ENCODE measurements at places on chromosomes 16 and 17.

DNA sequence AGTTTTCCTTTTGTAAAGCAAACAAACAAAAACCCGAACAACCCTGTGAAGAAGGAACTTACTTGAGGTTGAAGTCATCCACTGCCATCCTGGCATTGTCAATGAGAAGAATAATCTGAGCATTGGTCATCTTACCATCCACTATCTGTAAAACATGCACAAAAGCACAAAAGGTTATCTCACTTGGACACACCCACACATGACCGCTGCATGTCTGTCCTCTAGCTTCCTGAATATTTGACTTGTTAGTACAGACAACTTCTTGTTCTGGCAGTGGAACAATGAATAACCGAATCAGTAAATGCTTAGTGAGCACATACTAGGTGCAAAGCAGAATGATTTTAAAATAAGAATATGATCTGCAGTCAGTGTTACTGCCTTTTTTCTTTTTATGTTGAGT lies 6.1 kb downstream of the KRT23 start:
- no peak overlapping the region for H3K4me3 ChIP-seq
- H3K36me3 ChIP-seq, result no peaks in the 10 kb centered on the region
- no peak for DNase-seq
- no peaks in the 10 kb centered on the region for H3K4me1 ChIP-seq

DNA sequence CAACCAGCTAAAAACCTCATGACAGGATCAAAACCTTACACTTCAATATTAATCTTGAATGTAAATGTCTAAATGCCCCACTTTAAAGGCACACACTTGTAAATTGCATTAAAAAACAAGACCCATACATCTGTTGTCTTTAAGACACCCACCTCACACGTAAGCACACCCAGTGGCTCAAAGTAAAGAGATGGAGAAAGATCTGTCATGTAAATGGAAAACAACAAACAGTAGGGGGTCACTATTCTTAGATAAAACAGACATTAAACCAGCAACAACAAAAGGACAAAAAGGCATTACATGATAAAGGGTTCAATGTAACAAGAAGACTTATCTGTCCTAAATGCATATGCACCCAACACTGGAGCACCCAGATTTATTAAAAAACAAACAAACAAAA lies 35.6 kb downstream of the SDR42E1 start:
- no peak for DNase-seq
- no peak overlapping the region for H3K27ac ChIP-seq
- H3K4me3 ChIP-seq, result no peak overlapping the region
- peaks cover 13% of the 10 kb centered on the region for H3K27me3 ChIP-seq
- H3K36me3 ChIP-seq, result peaks cover 3% of the 10 kb centered on the region

- peaks cover 30% of the 10 kb centered on the region for H3K4me1 ChIP-seq
- H3K27me3 ChIP-seq, result no peaks in the 10 kb centered on the region
- no peak overlapping the region for H3K27ac ChIP-seq
- H3K36me3 ChIP-seq, result peaks cover 95% of the 10 kb centered on the region
Observed at GRCh38 chr17:80346498-80347275, 68.3 kb upstream of the ENDOV start.

DNA sequence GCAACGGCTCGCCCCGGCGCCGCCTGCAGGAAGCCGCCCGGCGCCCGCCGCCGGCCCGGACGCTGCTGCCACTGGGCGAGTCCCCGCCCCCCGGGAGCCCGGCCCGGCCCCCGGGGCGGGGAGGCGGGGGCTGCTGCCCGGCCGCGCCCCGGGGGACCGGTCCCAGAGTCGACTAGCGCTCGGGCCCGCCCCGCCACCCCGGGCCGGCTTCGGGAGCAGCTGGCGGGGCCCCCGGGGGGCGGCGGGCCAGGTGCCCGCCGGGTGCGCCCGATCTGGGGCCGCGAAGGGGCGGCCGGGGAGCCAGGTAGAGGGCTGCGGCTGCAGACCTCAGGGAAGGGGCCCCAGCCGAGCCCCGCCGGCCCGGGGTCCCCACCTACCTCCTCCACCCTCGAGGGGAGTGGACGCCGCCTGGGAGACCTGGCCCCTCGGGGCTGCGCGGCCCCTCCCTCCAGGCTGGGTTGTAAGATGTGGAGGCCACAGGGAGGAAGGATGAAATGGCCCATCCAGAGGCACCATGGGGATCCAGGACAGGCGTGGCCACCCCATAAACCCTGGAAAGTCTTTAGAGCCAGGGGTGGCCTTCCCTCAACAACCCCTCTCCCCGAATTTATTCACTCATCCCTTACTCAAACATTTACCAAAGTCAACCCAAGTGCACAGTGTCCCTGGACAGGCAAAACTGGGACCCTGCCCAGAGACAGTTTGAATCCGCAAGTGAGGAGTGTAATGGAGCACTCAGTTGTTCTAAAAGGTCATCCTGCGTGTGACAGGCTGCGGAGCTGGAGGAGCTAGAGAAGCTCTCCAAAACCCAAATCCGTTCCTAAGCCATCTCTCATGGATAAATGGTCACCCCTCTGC lies at the start of gene CDYL2:
Gene CDYL2 (minus strand): TSS at position 73 of the 858 bp plus-strand sequence. CDS start 425 bp downstream, outside the sequence.
- peak within 1 kb of the TSS; percentile 95 for H3K27ac ChIP-seq
- H3K36me3 ChIP-seq, result peaks cover 31% of the 10 kb centered on the region
- DNase-seq, result peak; percentile 64
- peaks cover 60% of the 10 kb centered on the region for H3K4me1 ChIP-seq

DNA sequence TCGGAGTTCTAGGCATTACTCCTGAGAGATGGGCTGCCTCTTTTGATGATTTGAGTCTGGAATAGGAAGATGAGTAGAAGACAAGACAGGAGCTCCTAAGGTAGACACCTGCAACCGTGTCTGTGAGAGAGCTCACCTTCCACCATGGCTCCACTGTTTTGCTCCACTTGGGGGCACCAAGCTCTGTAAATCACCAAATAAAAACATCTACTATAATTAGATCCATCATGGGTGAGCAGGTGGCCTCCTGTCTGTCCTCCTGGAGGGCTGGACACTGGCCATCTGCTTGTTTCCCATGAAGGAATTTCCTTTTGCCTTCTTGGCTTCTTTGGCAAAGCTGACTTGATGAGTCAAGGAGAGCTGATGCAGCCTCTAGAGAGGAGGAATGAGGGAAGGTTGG lies 179.0 kb downstream of the HAPSTR1 start:
- H3K4me1 ChIP-seq, result no peaks in the 10 kb centered on the region
- H3K4me3 ChIP-seq, result no peak overlapping the region
- H3K27me3 ChIP-seq, result no peaks in the 10 kb centered on the region
- H3K27ac ChIP-seq, result no peak overlapping the region

DNA sequence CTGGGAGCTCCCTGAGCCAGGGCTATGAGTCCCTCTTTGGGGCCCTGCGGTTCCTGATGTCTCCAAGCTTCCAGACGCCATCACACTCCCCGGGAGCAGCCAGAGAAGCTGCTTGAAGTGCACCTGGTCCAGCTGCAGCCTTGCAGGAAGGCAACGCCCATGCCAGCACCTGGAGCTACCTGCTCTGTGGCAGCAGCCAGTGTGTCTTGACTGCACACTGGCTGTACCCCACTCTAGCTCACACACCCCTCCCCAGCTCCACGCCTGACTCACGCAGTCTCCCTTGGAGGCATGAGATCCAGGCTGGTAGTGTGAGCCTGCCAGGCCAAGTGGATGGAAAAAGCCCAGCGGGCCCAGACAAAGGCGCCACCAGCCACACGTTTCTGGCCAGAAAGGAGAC lies 63.3 kb downstream of the USP32 start:
- no peak for DNase-seq
- H3K4me1 ChIP-seq, result peaks cover 2% of the 10 kb centered on the region
- H3K36me3 ChIP-seq, result peaks cover 17% of the 10 kb centered on the region
- H3K27me3 ChIP-seq, result no peaks in the 10 kb centered on the region
- H3K27ac ChIP-seq, result no peak overlapping the region

DNA sequence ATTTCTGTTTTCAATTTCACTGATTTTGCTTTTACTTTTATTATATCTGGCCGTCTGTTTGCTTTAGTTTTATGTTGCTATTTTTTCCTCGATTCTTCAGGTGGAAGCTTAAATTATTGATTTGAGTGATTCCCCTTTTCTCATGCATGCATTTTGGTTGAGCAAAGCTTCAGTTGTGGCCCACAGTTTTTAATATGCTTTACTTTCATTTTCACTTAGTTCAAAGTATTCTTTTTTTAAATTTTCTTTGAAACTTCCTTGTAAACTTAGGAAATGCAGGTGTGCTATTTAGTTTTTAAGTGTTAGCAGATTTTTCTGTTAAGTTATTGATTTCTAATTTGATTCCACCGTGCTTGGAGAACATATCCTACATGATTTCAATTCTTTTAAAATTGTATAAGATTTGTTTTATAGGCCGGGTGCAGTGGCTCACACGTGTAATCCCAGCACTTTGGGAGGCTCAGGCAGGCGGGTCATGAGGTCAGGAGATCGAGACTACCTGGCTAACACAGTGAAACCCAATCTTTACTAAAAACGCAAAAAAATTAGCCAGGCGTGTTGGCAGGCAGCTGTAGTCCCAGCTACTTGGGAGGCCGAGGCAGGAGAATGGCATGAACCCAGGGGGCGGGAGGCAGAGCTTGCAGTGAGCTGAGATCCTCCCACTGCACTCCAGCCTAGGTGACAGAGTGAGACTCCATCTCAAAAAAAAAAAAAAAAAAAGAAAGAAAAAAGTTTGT lies 531.2 kb downstream of the KIF2B start:
- no peak for DNase-seq
- H3K4me3 ChIP-seq, result no peak overlapping the region
- H3K27ac ChIP-seq, result no peak overlapping the region
- no peaks in the 10 kb centered on the region for H3K4me1 ChIP-seq

GRCh38 chr17:9488556-9488955 lies 87.1 kb downstream of the STX8 start:
- H3K4me1 ChIP-seq, result no peaks in the 10 kb centered on the region
- H3K27ac ChIP-seq, result no peak overlapping the region
- DNase-seq, result no peak
- H3K36me3 ChIP-seq, result peaks cover 7% of the 10 kb centered on the region
- no peaks in the 10 kb centered on the region for H3K27me3 ChIP-seq

DNA sequence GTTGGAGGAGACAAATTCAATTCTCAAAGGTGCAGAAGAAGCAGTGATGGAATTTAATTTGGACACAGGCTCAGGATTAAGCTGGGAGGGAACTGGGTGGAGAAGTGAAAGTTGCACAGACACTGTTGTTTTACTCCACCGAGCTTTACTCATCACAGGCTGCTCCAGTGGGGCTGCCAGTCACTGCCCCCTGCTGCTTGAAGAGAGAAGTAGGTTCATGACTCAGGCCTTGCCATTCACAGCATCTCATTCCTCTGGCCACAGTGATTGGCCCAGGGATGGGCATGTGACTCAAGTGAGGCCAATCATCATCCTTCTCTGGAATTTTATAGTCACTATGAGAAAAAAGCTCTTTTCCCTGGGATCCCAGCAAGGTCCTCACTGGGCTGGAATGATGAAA lies 11.8 kb downstream of the GNAO1 start:
- peaks cover 9% of the 10 kb centered on the region for H3K27me3 ChIP-seq
- no peaks in the 10 kb centered on the region for H3K36me3 ChIP-seq
- H3K4me1 ChIP-seq, result no peaks in the 10 kb centered on the region
- no peak overlapping the region for H3K27ac ChIP-seq
- no peak overlapping the region for H3K4me3 ChIP-seq

- peak; percentile 9 for DNase-seq
- H3K36me3 ChIP-seq, result no peaks in the 10 kb centered on the region
- no peak overlapping the region for H3K27ac ChIP-seq
Observed at GRCh38 chr16:49602201-49602975, 228.8 kb downstream of the C16orf78 start.

- no peaks in the 10 kb centered on the region for H3K36me3 ChIP-seq
- H3K27me3 ChIP-seq, result no peaks in the 10 kb centered on the region
- no peak overlapping the region for H3K27ac ChIP-seq
- no peak for DNase-seq
Observed at GRCh38 chr17:67514998-67515397, 137.9 kb downstream of the PITPNC1 start.

GRCh38 chr17:57723427-57724025 lies 21.6 kb downstream of the CCDC182 start:
- H3K4me1 ChIP-seq, result peaks cover 2% of the 10 kb centered on the region
- no peak overlapping the region for H3K27ac ChIP-seq
- no peak for DNase-seq
- H3K27me3 ChIP-seq, result peaks cover 7% of the 10 kb centered on the region
- no peaks in the 10 kb centered on the region for H3K36me3 ChIP-seq
- no peak overlapping the region for H3K4me3 ChIP-seq

DNA sequence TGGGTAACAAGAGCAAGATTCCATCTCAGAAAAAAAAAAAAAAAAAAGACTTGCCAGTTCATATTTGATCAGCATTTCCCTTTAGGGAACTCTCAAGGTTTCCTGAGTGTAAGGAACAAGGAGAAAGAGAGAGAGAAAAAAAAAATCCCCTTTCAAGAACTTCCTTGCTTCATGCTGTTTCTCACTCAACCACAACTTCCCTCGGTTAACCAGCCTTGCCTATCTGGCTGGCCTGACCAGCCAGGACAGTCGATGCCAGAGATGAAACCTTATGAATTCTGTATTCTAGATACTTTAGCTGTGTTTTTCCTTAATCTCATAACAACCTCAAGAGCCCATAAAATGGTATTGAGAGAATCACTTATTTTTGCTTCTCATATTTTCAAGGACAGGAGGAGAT lies 2.6 kb upstream of the N4BP1 start:
- H3K4me3 ChIP-seq, result peak overlapping the region; percentile 62
- DNase-seq, result peak; percentile 47
- H3K27me3 ChIP-seq, result no peaks in the 10 kb centered on the region
- H3K27ac ChIP-seq, result peak overlapping the region; percentile 98
- H3K36me3 ChIP-seq, result peaks cover 9% of the 10 kb centered on the region

DNA sequence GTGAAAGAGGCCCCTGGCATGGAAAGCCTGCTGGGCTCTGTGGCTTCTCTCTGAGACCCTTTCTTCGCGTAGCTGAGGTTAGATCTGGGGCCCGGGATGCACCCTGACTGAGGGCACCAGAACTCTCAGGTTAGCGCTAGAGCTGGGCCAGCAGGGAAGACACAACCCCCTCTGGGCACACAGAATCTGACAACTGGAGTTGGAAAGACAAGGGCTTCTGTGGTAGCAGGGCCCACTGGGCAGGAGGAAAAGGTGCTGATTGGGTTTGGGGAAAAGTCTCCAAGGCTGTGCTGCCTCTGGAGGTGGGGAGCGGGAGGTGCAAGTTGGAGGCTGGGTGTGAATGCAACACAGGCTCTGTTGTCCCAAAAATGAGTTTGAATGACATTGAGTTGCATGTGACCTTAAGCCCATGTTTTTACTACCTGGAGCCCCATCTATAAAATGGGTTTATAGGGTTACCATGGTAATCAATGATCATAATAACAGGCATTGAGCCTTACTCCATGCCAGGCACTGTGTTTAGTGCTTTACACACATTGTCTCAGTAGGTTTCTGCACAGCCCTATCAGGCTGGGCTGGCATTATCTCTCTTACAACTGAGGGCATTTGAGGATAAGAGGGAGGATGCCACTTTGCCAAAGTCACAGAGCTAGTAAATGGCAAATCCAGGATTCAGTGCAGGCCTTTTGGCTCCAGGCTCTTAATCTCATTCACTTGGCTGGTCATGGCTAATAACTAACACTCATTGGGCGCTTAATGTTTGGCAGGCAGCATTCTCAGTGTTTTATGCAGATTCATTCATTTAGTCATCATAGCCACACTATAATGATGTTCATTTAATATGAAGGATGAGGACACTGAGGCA lies 9.5 kb upstream of the IGFBP4 start:
- peaks cover 31% of the 10 kb centered on the region for H3K27me3 ChIP-seq
- H3K27ac ChIP-seq, result no peak overlapping the region
- no peaks in the 10 kb centered on the region for H3K36me3 ChIP-seq
- H3K4me3 ChIP-seq, result no peak overlapping the region
- peak; percentile 44 for DNase-seq
- H3K4me1 ChIP-seq, result peaks cover 14% of the 10 kb centered on the region

All from activated CD4-positive, alpha-beta memory T cell treated with anti-CD3 and anti-CD28 coated beads, Interleukin-2, amount 10 ng/mL, durations not matched to agents 7 days and 5 days (primary cell).